ENCODE measurements at places on chromosomes 2 and 18.

DNA sequence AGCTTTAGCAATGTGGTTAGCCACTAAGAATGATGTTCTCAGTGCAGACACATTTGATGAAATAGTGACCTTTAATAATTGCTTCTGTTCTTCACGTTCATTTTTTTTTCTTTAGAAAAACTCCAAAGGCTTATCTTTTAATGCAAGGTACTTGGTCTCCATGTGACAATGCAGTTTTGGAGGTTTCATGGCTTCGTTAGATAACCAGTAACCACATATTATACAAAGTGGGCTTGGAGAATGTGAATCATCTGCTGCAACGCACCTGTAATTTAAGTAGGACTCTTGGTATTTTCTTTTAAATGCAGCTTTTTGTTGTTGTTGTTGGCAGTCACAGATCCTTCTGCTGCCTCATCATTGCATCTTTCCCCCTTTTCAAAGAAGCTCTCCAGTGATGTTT is 1606.3 kb downstream of the SUCLG1 start:
- no peak for DNase-seq

DNA sequence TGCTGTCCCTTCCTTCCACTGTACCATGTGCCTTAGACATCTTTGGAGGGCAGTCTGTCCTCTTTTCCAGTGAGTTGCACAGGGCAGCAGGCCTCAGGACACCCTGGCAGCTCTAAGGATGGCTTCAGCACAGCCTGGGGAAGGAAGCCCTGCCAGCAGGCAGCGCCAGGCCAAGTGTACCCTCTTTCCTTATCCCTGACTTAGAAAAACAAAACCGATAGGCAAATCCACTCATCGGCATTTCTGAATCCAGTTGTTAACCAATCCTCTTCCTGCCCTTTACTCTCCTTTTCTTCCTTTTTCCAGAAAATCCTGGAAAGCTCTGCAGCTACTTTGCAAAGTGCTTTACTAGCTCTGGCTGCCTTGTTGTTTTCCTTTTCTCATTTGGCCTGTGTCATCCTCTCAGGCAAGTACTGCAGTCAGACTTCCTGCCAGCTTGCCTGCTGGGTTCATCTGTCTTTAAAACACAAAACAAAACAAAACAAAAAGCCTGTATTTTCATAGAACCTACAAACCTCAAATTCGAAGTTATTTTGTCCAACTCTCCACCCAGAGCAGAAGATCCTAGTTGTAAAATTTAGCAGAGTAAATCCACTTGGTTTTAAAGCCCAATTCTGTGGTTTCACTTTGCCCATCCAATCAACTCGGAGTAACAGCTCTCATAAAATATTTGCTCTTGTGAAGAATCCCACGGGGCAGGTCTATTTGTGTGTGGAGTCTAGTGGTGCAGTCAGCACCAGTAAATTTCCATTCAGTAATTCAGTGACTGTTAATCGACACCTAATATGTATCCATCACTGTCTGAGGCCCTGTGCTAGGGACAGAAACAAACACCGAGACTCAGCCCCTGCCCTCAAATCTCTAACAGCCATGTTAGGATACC is 45.2 kb downstream of the PCBP1 start:
- DNase-seq: no peak

DNA sequence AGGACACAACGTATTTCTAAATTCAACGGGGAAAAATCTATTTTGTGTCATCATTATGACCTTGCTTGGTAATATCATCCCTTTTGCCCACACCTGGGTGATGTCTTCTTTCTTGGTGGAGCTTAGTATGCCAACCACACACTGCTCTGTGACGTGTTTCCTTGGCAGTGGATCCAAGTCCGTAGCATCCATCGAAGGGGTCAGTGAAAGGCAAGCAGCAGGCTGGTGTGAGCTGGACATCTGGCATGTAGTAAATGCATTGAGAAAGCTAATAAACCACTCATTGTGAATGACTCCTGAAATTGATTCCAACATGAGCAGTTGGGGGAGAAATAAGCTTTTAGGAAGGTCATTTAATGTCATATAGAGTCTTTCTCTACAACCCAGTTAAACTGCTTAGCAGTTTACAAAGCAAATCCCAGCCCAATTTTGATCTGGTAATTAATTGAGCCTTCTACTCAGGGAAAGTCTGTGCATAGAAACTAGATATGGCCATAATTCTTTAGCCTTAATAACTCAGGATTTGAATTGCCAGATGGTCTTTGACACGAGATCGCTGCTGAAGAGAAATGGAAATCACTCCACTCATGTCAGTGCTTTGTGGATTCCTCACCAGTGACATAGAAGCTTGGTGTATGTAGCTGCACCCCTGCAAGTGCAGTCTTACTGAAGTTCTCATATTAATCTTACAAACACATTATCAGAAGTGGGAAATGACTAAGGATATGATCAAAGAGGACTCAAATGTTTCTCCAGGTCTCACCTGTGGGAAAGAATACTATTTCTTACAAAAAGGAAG is 494.8 kb downstream of the CMPK2 start:
- no peak for DNase-seq

DNA sequence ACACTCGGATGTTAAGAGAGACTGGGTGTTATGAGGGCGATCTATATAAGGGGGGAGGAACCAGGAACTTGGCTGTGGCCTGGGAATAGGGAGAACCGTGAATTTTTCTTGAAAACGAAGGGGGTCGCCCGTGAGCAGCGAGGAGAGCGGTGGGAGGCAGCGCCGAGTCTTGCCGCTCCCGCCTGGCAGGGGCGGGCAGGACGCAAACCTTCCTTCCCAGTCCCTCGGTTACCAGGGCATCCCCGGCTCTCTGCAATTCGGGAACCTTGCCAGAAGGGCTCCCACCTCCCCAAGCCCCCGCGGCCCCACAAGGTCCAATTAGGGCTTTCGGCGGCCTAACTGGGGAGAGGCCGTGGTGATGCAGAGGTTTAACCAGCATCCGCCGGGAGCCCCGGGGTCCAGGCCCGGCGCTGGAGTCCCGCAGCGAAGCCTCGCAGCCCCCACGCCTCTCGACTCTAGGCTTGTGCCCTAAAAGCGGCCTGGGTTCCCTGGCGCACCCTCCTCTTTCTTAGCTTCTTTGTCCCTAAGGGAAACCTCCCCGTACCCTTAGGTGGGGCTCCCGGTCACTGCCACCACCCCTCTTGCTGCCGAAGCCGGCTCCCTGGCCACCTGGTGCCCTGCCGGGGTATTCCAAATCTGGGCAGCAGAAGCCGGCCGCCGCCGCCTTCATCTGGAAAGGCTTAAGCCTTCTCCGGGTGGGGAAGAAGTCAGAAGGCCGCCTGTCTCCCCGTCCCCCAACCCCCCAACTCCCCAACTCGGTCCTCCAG is 680 bp upstream of the FHOD3 start:
- peak; percentile 89 for DNase-seq

DNA sequence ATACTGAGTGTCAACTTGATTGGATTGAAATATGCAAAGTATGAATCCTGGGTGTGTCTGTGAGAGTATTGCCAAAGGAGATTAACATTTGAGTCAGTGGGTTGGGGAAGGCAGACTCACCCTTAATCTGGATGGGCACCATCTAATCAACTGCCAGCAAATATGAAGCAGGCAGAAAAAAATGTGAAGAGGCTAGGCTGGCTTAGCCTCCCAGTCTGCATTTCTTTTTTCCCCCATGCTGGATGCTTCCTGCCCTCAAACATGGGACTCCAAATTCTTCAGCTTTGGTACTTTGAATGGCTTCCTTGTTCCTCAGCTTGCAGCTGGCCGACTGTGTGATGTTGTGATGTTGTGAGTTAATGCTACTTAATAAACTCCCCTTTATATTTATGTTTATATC is 577.4 kb downstream of the CPS1 start:
- DNase-seq: no peak

GRCh38 chr2:42430188-42430587 is 63.6 kb downstream of the KCNG3 start:
- DNase-seq: no peak

DNA sequence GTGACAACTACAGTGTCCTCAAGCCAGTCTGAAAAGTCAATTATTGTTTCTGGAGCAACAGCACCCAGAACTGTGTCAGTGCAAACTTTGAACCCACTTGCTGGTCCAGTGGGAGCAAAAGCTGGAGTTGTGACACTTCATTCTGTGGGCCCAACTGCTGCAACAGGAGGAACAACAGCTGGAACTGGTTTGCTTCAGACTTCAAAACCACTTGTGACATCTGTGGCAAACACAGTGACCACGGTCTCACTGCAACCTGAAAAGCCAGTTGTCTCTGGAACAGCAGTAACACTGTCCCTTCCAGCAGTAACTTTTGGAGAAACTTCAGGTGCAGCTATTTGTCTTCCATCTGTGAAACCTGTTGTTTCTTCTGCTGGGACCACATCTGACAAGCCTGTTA is 59.8 kb downstream of the TAF4B start:
- DNase-seq: no peak

DNA sequence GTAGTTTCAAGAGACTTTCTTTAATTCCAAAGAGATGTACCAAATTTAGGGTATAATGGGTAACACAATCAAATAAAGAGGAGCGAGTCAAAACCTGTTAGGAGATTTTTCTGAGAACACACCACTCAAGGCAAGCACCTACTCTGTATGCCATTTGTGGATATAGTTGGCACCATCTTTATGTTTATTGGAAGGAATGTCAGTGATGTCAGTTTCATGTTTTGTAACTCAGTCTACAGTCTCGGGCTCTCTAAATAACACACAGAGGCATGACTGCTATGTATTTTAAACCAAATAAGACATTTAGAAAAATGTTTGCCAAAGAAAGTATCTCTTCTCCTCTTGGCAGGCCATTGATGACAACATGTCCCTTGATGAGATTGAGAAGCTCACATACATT is 59.7 kb downstream of the CPS1 start:
- DNase-seq: no peak

GRCh38 chr18:56214706-56215105 is 423.7 kb downstream of the TXNL1 start:
- DNase-seq: no peak

- DNase-seq: no peak
Measured at GRCh38 chr2:42376758-42377157, 15.7 kb upstream of the COX7A2L start.

DNA sequence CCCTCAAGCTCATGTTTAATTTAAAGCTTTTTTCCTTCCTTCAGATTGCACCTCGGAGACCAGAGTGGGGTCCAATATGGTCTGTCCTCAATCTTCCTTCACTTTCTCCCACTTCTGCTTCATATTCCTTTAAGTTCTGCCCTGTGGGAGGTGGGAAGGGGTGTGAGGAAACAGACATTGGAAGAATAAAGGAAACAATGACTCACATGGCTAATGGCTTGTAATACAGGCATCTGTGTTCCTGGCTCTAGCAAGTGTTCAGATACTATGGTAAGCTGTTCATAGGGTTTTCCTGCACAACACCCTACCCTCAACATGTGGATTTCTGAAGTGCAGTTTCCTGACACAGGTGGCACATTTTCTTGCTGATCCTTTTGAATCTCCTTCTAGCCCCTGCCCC is 209.5 kb downstream of the PIK3C3 start:
- DNase-seq: no peak

DNA sequence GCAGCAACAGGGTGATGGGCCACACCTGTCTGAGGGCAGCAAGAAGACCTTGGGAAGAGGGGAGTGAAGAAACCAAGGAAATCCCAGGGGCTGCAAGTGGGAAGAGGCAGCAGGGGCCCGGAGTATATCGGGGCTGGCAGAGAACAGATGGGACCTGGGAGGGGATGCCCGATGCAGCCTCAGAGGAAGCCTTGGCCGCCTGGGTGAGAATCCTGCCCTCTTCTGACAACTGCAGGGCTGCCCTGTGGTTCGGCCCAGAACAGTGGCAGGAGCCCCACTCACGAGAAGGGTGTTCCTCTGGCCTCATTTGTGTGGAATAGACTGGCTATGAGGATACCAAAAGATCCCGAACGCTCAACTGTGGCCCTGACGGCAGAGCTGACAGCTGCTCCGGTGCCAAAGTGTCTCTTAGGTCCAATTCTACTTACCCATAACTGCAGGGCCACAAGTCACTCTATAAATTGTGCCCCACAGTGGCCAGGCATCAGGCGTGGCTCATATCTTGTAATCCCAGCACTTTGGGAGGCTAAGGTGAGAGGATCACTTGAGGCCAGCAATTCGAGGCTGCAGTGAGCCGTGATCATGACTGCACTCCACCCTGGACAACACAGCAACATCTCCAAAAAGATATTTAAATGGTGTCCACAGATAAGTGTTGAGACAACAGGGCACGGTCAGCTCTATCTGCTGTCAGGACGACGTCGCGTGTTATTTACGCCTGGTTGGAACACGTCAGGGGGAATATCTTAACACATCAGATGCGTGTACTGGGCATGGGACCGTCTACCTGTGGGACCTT is 23.6 kb upstream of the ID2 start:
- DNase-seq: no peak

- DNase-seq: no peak
Measured at GRCh38 chr18:62327977-62328376, 2.9 kb downstream of the TNFRSF11A start.

DNA sequence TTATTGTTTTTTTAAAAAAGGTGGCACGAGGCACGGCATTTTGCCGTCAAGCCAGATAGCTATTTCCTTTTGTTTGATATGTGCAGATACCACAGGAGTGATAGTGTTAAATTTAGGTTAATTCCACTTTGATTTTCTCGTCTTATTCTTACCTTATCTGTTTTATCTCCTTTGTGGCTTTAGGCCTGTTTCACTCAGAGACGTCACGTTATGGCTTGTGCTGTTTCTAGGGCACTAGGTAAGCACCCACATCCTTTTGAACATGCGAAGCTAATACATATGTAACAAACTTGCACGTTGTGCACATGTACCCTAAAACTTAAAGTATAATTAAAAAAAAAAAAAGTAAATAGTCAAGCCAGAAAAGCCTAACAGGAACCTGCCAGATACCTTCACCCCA is 57.8 kb downstream of the C18orf63 start:
- no peak for DNase-seq

GRCh38 chr2:214504599-214505376 is 93.9 kb downstream of the VWC2L start:
- DNase-seq: no peak

DNA sequence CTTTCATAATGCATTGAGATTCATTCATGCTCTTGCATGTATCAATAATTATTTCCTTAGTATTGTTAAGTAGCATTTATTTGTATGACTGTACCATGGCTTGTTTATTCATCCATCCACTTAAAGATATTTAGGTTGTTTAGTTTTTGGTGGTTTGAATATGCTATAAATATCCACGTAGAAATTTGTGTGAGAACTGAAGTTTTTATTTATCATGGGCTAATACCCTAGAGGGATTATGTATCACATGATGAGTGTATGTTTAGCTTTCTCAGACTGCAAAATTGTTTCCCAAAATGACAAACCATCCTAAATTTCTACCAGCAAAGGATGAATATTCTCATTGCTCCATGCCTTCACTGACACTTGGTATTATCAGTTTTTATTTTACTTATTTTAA is 55.2 kb downstream of the CSRNP3 start:
- no peak for DNase-seq

DNA sequence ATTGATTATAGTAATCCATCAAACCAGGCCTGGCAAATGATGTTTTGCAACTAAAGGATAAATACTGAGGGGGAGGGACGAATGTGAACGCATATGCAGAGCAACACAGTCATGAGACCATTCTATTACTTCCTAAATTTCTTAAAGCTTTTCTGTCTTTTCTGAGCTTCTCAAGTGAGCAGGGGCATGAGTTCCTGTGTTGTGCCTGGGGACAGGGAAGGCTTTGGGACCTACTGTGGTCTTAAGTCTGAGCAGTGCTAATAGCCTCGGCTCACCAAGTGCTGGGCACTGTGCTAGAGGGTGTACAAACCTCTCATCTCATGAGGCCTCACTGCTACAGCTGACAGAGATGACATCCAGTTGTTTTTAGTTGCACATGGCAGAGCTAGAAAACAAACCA is 182.4 kb downstream of the NEDD4L start:
- DNase-seq: no peak
